ENCODE measurements at places on chromosomes 11 and 22. TPM values are rescaled to one million over a fixed set of nuclear protein-coding genes. Genes with fewer than 3 reads are reported as not detected.

Gene OOSP4B
- not detected for total RNA-seq

DNA sequence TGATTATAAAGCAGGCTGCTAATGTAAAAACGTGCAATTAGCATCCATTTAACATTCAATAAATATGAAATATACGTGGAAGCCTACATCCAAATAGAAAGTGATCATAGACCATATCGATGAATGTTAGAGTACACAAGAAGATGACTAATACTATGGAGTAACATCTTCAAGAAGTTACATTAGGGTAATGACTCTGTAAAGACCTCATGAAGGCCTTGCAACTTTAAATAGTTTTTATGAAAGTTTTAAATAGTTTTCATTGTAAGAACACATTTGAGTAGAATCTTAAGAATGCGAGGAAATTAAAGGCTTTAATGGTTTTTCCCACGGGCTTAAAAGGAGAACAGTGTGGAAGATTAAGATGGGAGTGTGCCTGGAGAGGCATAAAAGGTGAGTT is 1.4 kb downstream of the TRIM34 start:
- peaks cover 19% of the 10 kb centered on the region for H3K4me1 ChIP-seq
- no peak for DNase-seq
- H3K27ac ChIP-seq = no peak overlapping the region
- no peaks in the 10 kb centered on the region for H3K36me3 ChIP-seq

Gene CSRP3
- not detected for total RNA-seq

Gene VPREB1
- not detected for total RNA-seq

DNA sequence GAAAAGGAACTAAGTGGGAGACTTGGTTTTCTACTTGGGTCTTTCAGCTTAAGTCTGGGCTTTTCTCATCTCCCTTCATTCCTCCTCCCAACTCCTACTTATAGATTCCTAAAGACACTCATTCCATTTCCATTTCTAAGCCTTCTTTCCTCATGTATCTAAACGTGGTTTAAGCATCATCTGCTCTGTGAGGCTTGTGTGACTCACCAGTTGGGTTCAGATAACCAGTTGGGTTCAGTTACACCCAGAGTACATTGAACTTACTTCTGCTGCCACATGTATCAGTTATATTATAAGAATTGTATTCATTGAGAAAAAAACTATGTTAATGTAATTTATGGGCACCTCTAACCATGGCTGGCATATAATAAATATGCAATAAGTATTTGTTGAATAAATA is 831.2 kb upstream of the CCDC90B start:
- no peaks in the 10 kb centered on the region for H3K36me3 ChIP-seq
- no peak overlapping the region for H3K4me3 ChIP-seq
- no peaks in the 10 kb centered on the region for H3K27me3 ChIP-seq
- H3K4me1 ChIP-seq = no peaks in the 10 kb centered on the region
- DNase-seq = no peak

Measured in transverse colon (tissue), 4 donors.